ENCODE measurements at places on chromosomes 5 and 9.

DNA sequence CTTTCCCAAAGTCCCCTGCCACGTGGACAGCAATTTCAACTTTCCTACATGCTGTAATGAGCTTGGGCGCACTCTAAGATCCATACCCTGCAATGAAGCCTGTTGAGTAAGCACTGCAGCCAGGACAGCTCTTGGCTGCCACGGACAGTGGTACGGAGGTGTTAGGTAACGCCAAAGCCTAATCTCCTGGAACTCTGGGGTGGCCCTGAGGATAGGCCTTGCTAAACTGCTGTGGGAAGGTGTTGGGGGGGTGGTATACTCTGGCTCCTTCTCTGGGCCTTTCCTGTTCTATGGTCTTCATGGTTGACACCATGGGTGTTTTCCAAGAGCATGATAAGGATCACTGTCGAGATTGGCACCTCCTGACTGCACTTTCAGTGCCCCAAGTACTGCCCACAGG lies 66.4 kb upstream of the PITX1 start:
- DNase-seq: no peak

- DNase-seq: no peak
Measured at GRCh38 chr5:155239803-155240202, 226.2 kb downstream of the KIF4B start.

DNA sequence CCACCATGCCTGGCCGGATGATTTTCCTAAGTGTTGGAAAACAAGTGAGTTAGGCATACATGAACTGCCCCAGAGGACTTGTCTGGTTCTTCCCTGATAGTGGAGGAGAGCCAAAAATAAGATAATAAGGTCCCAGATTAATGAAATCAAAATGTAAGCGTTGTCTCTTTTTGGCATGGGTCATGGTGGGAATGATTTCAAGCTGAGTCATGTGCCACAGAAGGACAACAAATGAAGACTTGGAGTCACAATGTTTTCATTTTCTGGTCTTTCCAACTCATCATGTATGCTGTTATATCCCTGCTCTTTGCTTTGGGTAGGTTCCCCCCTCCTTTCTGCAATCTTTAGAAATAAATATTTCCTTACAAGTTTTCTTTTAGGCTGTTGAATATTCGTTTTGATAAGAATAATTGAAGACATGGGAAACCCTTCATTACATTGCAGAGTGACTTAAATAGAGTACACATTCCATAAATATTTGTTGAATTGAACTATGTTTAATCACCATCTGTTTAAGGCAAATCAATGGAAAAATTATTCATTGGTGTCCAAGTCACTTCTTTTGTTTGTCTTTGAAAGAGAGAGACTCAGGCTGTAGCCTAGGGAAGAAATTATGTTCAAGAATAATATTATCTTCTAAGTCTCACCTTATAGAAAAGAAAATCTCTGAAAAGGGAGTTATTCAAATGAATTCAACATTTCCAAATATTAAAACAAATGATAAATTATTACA lies 196.3 kb downstream of the CSNK1G3 start:
- DNase-seq: no peak

GRCh38 chr9:107874137-107874536 lies 384.6 kb upstream of the KLF4 start:
- no peak for DNase-seq

Measured in caudate nucleus (tissue), 63 donors.